ENCODE measurements at places on chromosomes 4 and X. TPM values are rescaled to one million over a fixed set of nuclear protein-coding genes. Genes with fewer than 3 reads are reported as not detected.

DNA sequence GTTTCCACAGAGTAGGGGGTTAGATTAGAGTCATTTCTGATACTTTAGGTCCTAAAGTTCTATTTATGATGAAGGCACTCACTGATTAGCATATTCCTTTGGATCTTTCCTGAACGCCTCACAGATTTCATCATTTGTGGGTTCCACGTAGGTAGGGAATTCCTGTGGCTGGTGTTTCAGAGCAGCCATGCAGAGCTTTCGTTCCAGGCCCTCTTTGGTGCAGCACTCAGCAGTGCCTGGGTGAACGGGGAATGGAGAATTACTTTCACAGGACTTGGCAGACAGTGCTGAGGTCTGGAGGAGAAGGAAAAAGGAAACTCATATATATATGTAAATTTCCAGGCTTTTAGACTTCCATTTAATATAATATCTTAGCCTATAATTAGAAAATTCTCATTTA lies 18.5 kb downstream of the GC start:
- H3K27ac ChIP-seq, result no peak overlapping the region
- peaks cover 20% of the 10 kb centered on the region for H3K27me3 ChIP-seq
- no peaks in the 10 kb centered on the region for H3K4me1 ChIP-seq
- no peak for DNase-seq
- no peak overlapping the region for H3K4me3 ChIP-seq
- H3K36me3 ChIP-seq, result no peaks in the 10 kb centered on the region

DNA sequence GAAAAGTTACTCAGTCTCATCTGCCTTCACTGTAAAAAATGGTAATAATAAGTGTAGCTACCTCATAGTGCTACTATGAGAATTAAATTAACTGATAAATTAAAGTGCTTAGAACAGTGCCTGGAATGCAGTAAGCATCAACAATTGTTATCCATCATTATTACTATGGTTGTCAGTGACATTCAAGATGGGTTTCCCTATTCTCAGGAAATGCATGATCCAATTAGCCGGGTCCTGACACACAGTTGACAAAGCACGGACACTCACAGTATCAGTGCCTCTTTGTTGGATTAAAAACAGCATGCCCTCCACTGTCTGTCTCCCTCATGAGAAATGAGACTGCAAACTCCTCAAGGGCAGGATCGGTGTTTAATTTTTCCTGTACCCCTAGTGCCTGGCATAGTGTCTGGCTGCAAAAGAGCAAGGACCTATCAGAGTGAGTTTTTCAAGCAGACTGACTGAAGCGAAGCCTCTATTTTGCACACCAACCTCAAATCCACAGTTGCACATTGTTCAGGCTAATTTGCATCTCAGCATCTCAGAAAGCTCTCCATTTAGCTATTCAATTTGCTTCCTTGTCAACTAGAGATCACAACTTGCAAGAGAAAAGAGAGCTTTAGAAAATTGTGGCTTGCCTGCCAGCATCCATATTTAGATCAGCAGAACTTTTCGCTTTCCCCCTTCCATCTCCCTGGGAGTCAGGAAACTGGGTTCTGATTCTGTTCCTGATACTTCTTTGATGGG lies 122.9 kb downstream of the LDB2 start:
- H3K4me1 ChIP-seq, result peaks cover 18% of the 10 kb centered on the region
- no peaks in the 10 kb centered on the region for H3K36me3 ChIP-seq
- H3K4me3 ChIP-seq, result no peak overlapping the region
- no peak overlapping the region for H3K27ac ChIP-seq

Gene PNMA5
- total RNA-seq, result not detected

Gene CT83
- total RNA-seq, result not detected

Gene ASMT
- total RNA-seq, result not detected

GRCh38 chr4:88098993-88099752 lies 59.3 kb downstream of the ABCG2 start:
- H3K4me3 ChIP-seq, result no peak overlapping the region
- H3K4me1 ChIP-seq, result no peaks in the 10 kb centered on the region
- no peaks in the 10 kb centered on the region for H3K36me3 ChIP-seq
- H3K27me3 ChIP-seq, result no peaks in the 10 kb centered on the region

GRCh38 chr4:111475001-111475400 lies 670.3 kb upstream of the FAM241A start:
- no peak for DNase-seq
- no peaks in the 10 kb centered on the region for H3K36me3 ChIP-seq
- no peak overlapping the region for H3K4me3 ChIP-seq

Gene POU4F2
- not detected for total RNA-seq

Gene MMRN1
- total RNA-seq, result not detected

Gene MED14
- 52.4 TPM for total RNA-seq

GRCh38 chr4:3775005-3775404 lies 8.8 kb downstream of the ADRA2C start:
- H3K27me3 ChIP-seq, result peaks cover 30% of the 10 kb centered on the region
- H3K27ac ChIP-seq, result no peak overlapping the region
- DNase-seq, result no peak
- no peaks in the 10 kb centered on the region for H3K36me3 ChIP-seq
- no peaks in the 10 kb centered on the region for H3K4me1 ChIP-seq
- H3K4me3 ChIP-seq, result no peak overlapping the region

DNA sequence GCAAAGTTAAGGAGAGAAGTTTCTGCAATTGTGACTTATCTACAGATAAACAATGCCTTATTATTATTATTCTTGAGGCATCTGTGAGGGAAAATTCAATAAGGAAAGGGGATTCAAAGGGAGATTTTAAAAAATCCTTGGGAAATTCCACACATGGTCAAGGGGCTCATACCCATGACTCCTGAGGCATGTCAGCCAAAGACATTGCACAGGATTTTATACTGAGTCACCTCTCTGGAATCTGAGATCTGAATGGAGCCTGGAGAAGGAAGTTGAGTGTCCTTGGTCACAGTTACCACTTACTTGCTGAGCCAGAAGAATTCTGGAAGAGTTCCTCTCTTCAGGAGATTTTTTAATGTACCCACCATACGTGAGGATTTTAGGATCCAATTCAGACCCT lies 14.4 kb upstream of the CXCL8 start:
- H3K36me3 ChIP-seq, result peaks cover 3% of the 10 kb centered on the region
- H3K4me3 ChIP-seq, result no peak overlapping the region
- H3K4me1 ChIP-seq, result peaks cover 62% of the 10 kb centered on the region
- DNase-seq, result no peak

Gene ZFYVE28
- 3.3 TPM for total RNA-seq

GRCh38 chrX:26032111-26032912 lies 105.8 kb upstream of the MAGEB18 start:
- H3K27ac ChIP-seq, result no peak overlapping the region
- no peaks in the 10 kb centered on the region for H3K27me3 ChIP-seq
- no peak for DNase-seq

DNA sequence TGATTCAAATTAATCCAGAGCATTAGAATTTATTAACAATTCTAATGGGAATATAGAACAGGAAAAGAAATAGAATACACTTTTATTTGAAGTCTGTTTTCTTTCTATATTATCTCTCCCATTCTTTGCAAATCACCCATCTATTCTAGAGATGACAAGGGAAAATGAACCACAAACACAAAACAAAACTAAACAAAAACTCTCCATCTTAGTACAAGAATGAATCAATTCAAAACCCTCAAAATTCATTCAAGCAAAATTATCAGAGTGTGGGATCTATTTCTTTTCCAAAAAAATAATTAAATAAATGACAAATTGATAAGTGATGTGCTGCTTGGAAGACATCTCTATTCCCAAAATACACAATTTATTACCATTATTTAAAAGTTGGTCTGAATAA lies 400.1 kb upstream of the NWD2 start:
- H3K27me3 ChIP-seq, result no peaks in the 10 kb centered on the region
- DNase-seq, result no peak
- no peaks in the 10 kb centered on the region for H3K4me1 ChIP-seq
- no peak overlapping the region for H3K27ac ChIP-seq
- H3K36me3 ChIP-seq, result no peaks in the 10 kb centered on the region
- no peak overlapping the region for H3K4me3 ChIP-seq

DNA sequence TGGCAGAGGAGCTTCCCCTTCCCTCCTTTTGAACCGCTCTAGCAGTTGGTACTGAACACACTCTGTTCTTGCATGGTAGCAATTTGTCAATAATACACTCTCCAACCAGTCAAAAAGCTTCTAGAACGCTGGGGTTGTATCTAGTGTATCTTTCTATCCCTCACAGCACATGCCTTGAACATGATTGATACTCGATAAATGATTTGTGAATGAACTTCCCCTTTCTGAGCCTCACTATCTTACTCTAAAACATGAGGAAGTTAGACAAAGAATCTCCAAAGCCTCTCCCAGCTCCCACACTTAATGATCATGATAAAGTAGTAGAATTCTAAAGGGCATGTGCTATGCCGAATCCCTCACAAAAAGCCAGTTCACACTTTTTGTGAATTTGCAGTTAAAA lies 64.4 kb downstream of the DLG3 start:
- no peaks in the 10 kb centered on the region for H3K36me3 ChIP-seq
- H3K27ac ChIP-seq, result no peak overlapping the region
- H3K4me3 ChIP-seq, result no peak overlapping the region

GRCh38 chr4:154389148-154389547 lies 102.5 kb downstream of the DCHS2 start:
- no peaks in the 10 kb centered on the region for H3K36me3 ChIP-seq
- H3K4me1 ChIP-seq, result no peaks in the 10 kb centered on the region
- peaks cover 4% of the 10 kb centered on the region for H3K27me3 ChIP-seq
- H3K27ac ChIP-seq, result no peak overlapping the region
- no peak overlapping the region for H3K4me3 ChIP-seq
- no peak for DNase-seq

DNA sequence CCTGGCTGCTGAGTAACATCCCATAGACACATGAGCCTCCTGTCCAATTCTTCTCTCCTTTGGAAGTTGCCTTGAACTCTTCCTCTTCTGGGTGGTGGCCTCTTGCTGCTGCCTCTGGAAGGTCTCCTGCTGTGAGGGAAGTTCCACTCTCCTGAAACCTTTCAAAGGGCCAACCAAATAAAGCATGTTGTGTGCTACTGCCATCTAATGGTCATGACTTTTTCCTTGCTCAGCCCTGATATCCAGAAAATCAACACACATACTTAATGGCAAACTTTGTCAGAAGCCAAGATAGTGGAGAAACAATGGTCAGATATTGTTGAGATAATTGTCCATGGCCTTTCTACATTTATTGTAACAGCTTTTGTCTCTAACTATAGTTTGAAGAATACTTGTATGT lies 19.1 kb upstream of the ZXDA start:
- DNase-seq, result no peak
- no peaks in the 10 kb centered on the region for H3K4me1 ChIP-seq
- no peaks in the 10 kb centered on the region for H3K27me3 ChIP-seq
- H3K36me3 ChIP-seq, result no peaks in the 10 kb centered on the region
- no peak overlapping the region for H3K4me3 ChIP-seq

- no peaks in the 10 kb centered on the region for H3K27me3 ChIP-seq
- no peak overlapping the region for H3K27ac ChIP-seq
- H3K4me3 ChIP-seq, result no peak overlapping the region
- H3K4me1 ChIP-seq, result no peaks in the 10 kb centered on the region
- no peaks in the 10 kb centered on the region for H3K36me3 ChIP-seq
- no peak for DNase-seq
These were observed 28.9 kb upstream of the TLL1 start for GRCh38 chr4:165844161-165844560.

Gene SSX2B
- total RNA-seq, result not detected

Gene GPR173
- 12.6 TPM for total RNA-seq

Gene UNC5C
- 0.70 TPM for total RNA-seq

GRCh38 chrX:120664081-120664480 lies 34.2 kb upstream of the C1GALT1C1 start:
- no peak overlapping the region for H3K27ac ChIP-seq
- H3K36me3 ChIP-seq, result no peaks in the 10 kb centered on the region
- DNase-seq, result no peak
- no peaks in the 10 kb centered on the region for H3K27me3 ChIP-seq

GRCh38 chr4:153788413-153789276 lies at the start of gene SFRP2:
SFRP2 (minus strand) TSS chr4:153789083; CDS start chr4:153788835, 248 bp downstream.
- H3K4me3 ChIP-seq, result peak within 1 kb of the TSS; percentile 75
- peak within 1 kb of the TSS; percentile 66 for H3K27ac ChIP-seq
- no peak for DNase-seq
- H3K36me3 ChIP-seq, result peaks cover 10% of the 10 kb centered on the region
- peaks cover 42% of the 10 kb centered on the region for H3K4me1 ChIP-seq

Gene ITIH6
- not detected for total RNA-seq

Gene GAGE12H
- not detected for total RNA-seq

Gene SPANXN5
- not detected for total RNA-seq

DNA sequence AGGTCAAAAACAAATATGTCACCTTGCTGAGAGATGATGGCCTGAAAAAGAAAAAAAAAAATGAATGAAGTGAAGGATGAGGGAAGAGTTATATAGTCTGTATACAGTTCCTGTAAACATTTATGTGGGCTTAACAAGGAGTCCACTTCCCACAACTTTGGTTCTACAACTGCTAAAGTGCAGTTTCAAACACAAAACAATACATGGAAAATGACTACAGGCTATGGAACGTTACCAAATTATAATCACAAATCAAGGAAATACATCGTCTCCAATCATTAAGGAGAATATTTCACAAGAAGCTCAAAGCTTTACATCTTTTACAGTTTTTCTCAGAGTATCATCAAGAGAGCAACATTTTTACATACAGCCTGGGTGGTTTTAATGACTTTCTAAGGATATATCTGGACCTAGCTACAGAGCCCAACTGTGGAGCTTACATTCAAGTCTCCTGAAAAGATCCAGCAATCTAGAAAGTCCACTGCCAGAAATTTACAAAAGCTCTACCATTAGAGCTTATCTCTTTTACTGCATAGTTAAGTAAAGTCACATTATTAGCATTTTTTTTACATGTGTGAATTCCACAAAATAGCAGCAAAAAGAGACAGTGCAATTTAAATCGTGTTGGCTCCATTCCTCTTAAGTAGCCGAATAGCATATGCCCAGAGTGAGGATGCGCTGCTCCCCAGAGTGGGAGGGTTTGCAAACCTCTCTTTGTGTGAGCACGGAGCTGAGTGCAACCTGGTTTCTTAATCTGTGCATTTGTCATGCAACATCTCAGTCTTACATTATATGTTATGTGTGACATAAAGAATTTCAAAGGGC lies 128.3 kb downstream of the MANBA start:
- no peak overlapping the region for H3K4me3 ChIP-seq
- peaks cover 16% of the 10 kb centered on the region for H3K36me3 ChIP-seq
- H3K4me1 ChIP-seq, result peaks cover 3% of the 10 kb centered on the region
- H3K27me3 ChIP-seq, result no peaks in the 10 kb centered on the region

GRCh38 chrX:57984620-57985019 lies 74.4 kb upstream of the ZXDA start:
- no peaks in the 10 kb centered on the region for H3K4me1 ChIP-seq
- no peak for DNase-seq
- peaks cover 4% of the 10 kb centered on the region for H3K36me3 ChIP-seq
- no peaks in the 10 kb centered on the region for H3K27me3 ChIP-seq
- H3K4me3 ChIP-seq, result no peak overlapping the region
- no peak overlapping the region for H3K27ac ChIP-seq

Gene ZAR1
- total RNA-seq, result not detected

All from osteocyte (in vitro differentiated cells).